ENCODE measurements at places on chromosomes 7 and 10.

- no peak for DNase-seq
These were observed 262.2 kb downstream of the WDR11 start for GRCh38 chr10:121113385-121113696.

DNA sequence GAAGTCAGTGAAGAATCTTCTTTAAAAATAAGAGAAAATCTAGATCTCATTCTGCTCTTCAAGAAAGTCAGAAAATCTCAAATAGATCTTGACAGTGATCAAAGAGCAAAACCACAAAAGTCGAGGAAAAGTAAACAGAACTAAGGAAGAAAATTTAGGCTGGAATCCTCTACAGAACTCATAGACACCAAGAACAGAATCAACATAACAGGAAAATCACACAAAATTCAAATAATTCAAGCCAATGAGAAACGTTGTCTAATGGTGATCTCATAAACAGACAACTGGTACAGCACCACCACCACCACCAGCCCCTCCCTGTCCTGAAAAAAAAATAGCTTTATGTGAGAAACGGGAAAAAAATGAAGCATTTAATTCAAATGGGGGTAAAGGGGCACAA lies 6.9 kb downstream of the ITGB1 start:
- DNase-seq = no peak

DNA sequence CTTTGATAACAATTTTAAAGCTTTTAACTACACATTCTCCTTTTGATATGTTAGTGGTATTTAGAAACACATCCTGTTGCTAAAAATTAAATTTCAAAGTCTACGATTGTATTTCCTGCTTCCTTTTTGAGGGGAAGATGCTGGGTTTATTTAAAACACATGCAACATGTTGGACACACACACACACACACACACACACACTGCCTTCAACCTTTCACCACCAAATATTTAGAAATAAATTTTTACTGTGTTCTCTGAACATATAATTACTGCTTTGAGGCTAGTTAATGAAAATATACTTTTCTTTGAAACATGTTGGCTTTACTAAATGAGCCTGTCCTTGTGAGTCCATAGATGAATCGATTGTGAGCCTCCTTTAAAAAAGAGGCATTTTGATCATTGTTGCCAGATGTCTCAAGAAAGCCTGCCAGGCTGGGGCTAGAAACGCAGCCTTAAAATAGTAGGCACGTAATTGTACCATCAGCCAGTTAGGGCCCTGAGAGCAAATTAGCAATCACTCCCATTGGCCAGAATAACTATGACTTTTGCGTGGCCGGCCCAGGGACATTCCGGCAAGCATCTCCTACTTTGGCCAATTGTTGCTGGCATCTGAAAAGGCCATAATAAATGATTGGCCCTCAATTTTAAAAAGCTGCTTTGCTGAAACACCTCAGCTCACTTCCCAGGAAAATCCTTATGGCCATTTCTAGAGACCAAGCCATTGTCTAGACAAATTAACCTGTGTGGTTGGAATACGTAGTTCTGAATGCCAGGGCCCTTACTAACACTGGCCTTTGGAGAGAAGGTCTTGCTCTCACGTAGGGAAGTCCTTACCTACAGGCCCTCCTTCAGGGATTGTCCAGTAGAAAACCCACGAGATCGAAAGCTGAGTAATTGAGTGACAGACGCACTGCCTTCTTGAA lies 9.9 kb upstream of the TEX36 start:
- DNase-seq = no peak

DNA sequence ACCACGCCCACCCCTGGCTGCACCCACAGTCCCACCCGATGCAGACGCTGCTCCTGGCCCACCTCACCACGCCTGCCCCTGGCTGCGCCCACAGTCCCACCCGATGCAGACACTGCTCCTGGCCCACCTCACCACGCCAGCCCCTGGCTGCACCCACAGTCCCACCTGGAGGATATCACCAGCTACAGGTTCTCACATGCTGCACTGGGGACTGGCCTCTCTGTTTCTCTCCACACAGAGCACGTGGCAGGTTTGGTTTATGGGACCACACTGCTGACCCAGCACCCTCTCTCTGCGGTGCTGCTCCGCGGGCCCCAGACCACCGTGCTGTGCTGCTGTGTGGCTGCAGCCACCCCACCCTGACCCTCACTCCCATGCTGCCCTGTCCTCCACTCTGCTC lies 120.9 kb downstream of the VIPR2 start:
- DNase-seq = no peak

- no peak for DNase-seq
These were observed 224.4 kb downstream of the NEBL start for GRCh38 chr10:20672741-20673140.

- no peak for DNase-seq
These were observed 128.4 kb downstream of the GRK5 start for GRCh38 chr10:119335671-119336353.

DNA sequence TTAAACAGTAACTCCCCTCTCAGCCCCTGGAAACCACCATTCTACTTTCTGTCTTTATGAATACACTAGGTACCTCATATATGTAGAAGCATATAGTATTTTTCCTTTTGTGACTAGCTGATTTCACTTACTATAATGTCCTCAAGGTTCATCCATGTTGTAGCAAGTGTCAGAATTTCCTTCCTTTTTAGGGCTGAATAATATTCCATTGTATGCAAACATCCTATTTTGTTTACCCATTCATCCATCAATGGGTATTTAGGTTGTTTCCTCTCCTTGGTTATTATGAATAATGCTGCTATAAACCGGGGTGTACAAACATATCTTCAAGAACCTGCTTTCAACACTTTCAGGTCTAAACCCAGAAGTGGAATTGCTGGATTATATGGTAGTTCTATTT lies 125.3 kb downstream of the SGMS1 start:
- no peak for DNase-seq
